ENCODE measurements at places on chromosomes 1 and 21.

DNA sequence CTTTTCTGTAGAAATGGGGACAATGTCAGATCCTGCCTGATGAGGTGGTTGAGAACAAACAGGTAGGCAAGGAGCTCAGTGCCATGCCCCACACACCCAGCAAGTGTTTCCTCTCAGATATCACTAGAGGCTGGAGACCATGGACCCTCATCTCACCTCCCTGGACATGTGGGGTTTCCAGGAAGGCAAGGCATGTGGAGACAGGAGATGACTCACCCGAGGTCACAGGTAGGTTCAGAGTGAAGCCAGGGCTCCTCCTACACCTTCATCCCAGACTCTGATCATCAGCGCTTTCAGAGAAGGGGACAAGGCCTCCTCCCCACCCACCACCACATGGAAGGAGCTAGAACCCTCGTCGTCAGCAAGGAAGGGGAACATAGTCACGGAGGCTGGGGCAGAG, 69.2 kb downstream of the MATN1 start:
- DNase-seq: no peak

DNA sequence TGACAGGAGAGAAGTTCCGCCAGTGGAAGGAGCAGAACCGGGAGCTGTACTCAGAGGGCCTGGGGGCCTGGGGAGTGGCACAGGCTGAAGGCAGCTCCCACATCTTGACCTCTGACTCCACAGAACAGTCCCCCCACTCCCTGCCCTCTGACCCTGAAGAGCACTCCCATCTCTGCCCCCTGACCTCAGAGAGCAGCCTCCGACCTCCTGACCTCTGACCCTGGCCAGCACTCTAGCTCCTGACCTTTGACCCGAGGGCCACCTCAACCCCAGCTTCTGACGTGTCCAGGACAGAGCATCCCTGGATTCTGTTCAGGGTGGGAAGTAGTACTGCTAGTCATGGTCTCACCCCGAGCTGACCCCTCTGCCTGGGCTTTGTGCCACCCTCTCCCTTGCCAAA, 1.1 kb upstream of the CATSPER4 start:
- no peak for DNase-seq

DNA sequence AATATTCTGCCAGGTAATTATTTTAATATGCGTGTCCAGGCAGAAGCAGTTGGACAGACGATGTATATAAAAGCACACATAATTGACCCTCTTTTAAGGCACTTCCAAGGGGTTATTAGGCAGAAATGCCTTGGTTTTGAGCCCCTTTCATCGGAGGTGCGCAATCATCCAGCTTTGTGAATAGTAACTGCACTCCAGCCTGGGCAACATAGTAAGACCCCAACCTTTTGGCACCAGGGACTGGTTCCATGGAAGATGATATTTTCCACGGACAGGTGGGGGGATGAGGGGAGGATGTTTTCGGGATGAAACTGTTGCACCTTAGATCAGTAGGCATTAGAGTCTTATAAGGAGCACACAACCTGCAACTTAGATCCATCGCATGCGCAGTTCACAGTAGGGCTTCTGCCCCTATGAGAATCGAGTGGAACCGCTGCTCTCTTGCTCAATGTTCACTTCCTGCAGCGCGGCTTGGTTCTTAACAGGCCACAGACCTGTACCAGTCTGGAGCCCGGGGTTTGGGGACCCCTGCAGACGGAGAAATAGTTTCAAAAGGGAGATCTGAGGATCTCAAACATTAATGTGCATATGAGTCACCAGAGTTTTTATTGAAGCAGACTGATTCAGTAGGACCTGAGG, 1.8 kb upstream of the MCOLN2 start:
- DNase-seq: no peak

DNA sequence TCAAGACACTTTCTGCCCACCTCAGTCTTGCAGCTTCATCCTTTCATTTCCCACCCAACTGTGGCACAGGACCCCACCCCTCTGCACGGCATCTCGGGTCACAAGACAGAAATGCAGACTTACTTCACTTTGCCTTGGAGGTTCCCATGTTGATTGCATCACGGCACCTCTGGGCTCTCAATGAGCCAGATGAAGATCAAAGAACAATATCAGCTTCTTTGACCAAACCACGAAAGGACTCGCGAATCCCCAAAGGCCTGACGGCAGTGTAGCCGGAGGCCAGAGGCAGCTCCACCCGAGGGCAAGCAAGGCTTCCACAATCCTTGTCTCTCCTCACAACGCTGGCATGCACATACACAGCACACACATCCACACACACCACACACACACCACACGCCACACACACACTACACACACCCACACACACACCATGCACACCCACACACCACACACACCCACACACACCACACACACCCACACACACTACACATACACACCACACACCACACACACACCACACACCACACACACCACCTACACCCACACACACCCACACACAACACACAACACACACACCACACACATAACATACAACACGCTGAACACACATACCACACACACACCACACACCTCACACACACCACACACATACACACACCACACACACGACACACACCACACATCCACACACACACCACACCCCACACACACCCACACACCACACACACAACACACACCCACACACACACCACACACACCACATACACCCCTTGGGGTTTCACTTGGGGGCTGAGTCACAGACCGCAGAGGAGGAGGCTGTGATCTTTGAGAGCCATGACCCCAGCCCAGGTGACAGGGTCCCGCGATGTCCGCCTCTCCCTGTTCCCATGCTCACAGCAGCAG, 35.8 kb downstream of the UBASH3A start:
- no peak for DNase-seq

DNA sequence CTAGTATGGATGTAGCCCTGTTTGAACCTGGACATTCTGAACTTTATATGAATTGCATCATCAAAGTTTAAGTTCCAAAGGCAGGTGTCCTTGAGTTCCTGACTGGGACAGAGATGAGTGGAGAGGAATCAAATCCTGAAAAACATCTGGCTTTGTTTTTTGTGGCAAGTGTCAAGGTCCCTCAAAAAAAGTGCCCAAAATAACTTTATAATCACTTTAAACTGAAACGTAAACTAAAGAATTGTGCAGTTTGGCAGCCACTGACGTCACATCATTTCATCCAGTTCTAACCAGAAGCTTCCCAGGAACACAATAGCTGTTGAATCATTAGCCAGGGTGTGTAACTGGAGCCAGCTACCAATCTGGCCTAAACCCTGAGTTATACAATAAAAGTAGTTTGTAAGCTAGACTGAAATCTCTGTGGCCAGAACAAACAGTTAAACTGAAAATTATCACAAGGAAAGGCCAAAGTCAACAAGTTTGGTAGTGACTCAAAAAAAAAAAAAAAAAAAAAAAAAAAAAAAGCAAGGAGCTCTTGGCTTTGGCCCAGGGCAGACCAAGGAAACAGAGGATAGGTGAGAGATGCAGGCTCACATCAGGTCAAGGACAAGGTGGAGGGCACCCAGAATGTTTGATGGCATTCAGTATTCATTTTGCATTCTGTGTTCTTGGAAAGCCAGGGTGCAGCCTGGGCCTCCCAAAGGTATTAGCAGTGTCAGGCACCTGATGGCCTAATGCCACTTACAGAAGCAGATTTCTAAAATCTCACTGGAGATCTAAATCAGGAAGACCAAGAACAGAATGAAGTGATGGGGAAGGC, 74.3 kb downstream of the TNFSF18 start:
- DNase-seq: no peak

- DNase-seq: peak; percentile 92
Observed at GRCh38 chr1:210250998-210251679, 18.5 kb downstream of the SERTAD4 start.

DNA sequence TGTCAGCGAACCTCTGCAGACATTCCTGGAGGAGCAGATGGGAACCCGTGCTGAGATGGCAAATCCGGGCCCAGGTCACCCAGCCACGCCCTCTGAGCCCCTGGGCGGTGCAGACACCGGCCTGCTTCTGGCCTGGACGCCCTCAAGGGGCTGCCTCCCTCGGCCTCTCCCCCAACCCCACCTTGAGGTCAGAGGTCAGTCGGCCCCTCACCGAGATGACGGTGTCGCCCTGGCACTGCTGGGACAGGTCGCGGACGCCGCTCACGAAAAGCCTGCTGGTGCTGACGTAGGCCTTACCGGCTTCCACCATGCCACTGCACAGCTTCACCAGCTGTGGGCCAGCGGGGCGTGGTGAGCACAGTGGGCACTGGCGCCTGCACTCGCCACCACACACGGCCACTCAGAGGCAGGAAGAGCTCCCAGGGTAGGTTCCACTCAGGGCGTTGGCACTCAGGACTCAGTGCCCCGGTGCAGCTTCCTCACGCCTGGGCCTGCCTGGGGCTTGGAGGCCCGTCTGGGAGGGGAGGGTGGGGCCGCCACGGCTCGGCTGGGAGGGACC, 4.7 kb downstream of the ACAP3 start:
- peak; percentile 46 for DNase-seq

DNA sequence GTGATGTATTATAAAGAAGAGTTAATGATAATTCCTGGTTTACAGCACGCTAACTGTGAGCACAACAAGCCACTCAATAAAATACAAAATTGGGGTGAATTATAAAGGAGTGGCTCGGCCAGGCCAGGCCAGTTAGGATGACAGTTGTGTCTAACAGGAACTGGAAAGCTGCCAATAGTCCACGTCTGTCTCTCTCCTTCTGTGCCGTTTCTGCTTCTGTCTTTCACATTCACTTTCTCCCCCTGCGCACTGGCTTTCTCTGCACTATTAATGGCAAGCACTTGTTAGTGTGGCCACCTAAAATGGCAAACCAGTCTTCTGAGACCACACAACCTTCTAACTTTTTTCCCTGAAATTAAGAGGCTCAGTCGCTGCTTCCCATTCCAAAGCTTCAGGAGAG, 394.3 kb downstream of the NTNG1 start:
- peak; percentile 77 for DNase-seq

DNA sequence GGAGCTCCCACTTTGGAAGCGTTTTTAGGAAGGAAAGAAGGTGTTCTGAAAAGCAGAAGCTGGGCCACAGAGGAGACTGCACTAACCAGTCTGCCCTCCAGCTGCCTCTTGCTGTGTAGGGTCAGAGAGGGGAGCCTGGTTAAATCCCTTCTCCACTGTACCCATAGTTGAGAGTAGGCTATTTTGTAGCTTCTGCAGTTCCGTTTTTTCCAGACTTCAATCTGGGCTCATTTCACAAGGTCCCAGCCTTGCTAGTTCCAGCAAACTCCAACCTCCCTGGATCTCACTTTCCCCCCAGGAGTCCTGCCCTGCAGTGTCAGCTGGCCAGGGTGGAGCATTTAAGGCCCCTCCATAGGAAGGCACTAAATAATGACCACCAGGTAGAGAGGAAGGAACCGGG, 11.0 kb downstream of the TNN start:
- no peak for DNase-seq

GRCh38 chr1:154398678-154399077, 6.5 kb upstream of the IL6R start:
- DNase-seq: no peak

DNA sequence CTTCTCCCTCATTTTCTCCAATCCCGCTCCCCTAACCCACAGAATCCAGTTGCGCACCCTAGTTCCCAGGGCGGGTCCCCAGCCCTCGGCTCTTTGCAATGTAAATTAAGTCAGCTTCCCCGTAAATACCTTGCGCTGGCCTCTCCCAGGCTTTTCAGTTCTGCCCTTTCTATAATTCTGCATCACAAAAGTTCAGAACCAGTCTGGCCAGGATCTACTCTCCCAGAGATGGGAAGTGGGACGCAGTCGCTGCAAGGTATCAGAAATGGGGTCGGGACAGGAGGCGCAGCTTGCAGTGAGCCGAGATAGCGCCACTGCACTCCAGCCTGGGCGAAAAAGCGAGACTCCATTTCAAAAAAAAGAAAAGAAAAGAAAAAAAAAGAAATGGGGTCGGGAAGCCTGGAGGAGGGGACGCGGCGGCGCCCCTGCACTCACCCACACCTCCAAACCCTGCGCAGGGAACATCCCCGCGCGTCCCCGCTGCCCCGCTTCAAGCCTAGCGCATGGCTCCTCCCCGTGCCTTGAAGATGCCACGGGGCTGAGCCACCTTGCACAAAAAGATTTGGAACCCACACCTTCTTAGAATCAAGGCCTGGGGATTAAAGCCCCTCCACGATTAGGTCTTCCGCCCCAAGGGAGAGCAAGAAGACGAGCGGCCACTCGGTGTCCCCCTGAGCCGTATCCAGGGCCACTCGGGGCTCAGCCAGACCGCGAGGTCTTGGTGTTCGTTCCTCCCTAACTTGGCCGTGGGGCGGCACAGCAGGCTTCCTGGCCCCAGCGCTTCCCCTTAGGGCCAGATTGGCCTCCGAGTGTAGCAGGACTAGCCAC, 27.2 kb upstream of the ITLN2 start:
- no peak for DNase-seq

DNA sequence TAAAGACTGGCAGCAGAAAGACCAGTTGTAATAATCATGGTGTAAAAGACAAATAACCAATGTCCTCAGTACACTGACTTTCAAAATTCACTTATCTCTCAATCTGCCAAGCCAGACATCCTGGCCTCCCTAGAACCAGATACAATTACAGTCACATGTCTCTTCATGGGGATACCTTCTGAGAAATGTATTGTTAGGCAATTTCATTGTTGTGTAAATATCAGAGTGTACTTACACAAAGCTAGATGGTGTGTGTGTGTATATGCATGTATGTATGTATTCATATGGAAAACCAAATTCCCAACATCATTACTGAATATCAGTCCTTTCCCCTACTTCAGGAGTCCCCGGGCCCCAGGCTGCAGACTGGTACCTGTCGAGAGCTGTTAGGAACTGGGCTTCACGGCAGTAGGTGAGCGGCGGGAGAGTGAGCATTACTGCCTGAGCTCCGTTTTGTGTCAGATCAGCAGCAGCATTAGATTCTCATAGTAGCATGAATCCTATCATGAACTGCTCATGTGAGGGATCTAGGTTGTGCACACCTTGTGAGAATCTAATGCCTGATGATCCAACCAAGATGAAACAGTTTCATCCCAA, 65.3 kb upstream of the ZNF326 start:
- DNase-seq: no peak

DNA sequence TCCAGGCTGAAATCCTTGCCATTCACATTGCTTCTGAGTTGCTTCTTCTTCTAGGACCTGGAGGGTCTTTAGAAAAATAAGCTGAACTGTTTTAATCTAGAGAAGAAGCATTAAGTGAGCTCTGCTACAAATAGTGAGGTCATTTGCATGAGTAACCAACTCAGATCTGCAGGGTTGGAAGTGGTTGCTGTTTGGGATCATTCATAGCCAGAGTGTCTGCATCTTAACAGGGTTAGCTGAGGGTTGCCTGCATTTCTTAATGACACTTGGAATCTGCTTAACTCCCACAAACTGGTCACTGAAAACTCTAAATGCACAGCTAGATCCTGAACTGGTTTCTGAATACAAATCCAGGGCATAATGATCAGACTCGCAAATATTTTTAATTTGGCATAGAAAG, 9.9 kb downstream of the CNIH3 start:
- no peak for DNase-seq

DNA sequence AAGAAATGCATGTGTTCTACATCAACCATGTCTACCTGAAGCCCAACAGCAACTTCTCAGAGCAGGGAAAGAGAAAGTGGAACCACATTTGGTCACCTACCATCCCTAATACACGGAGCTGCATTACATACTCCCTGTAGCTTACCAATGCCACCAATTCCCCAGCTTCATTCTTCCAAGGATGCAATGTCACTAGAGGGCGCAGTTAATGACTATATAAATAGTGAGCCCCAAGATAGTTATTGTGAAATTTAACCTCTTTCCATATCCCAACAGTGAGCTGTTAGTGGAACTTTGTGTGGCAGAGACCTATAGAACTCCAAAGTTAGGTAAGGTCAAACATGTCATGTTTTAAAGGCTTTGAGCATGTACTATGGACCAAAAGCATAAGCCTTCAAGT, 618.3 kb downstream of the SMYD3 start:
- peak; percentile 5 for DNase-seq

GRCh38 chr1:177190308-177190970, 19.7 kb downstream of the BRINP2 start:
- no peak for DNase-seq

GRCh38 chr1:78279051-78279450, 211.7 kb upstream of the PTGFR start:
- DNase-seq: no peak
